ENCODE measurements at places on chromosomes 7 and 10. TPM values are rescaled to one million over a fixed set of nuclear protein-coding genes. Genes with fewer than 3 reads are reported as not detected.

GRCh38 chr10:128016423-128017060 lies 109.6 kb downstream of the PTPRE start:
- no peak for DNase-seq

GRCh38 chr7:138480527-138480926 lies 20.5 kb downstream of the TRIM24 start:
- DNase-seq, result no peak

DNA sequence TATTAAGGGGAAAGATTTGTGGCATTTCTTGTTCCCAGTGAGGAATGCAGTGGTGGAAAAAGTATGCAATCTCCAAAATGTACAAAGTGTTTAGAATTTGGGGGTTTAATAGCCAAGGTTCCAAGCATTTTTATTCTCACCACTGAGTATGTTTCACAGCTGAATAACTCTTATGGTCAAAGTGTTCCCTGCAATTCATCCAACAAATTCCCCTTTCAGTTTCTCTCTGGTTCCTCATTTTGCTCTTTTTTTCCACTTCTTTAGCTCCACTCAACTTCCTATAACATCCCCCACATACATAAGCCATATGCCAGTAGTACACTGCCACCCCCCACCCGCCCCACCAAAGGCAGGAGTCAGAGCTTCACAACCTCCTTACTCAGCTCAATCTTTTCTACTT lies 4.6 kb downstream of the HECW1 start:
- no peak for DNase-seq

DNA sequence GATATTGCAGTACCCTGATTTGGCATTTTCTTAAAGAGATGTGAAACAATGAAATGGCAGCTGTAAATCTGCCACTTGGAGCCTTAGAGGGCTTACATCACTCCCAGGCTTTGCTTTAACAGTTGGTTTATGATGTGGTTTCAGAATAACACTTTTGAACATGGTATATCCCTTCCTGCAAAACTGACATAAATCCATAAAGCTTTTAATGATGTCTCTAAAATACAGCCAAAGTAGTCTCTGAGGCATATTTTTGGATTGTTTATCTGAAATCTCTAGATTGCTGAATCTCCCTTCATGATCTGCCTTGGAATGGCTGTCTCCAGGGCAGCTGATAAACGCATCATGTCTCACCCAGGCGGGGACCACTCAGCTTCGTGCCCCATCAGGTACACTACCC lies 377.8 kb upstream of the C7orf33 start:
- DNase-seq, result no peak

- no peak for DNase-seq
These were observed 238.3 kb upstream of the RNF32 start for GRCh38 chr7:156402255-156402654.

GRCh38 chr7:14875941-14876587 lies 26.5 kb downstream of the DGKB start:
- no peak for DNase-seq

OPN1SW gene
- 0.46 TPM for total RNA-seq

NUTM2B gene
- total RNA-seq, result 0.43 TPM

PRPS1L1 gene
- not detected for total RNA-seq

INHBA gene
- total RNA-seq, result 0.09 TPM
